Dermis microvascular lymphatic vessel endothelial cell (primary cell): ENCODE measurements at places on chromosomes 12 and 14. TPM values are rescaled to one million over a fixed set of nuclear protein-coding genes. Genes with fewer than 3 reads are reported as not detected.

MYF6 gene
- total RNA-seq = not detected in 2 replicates

DNA sequence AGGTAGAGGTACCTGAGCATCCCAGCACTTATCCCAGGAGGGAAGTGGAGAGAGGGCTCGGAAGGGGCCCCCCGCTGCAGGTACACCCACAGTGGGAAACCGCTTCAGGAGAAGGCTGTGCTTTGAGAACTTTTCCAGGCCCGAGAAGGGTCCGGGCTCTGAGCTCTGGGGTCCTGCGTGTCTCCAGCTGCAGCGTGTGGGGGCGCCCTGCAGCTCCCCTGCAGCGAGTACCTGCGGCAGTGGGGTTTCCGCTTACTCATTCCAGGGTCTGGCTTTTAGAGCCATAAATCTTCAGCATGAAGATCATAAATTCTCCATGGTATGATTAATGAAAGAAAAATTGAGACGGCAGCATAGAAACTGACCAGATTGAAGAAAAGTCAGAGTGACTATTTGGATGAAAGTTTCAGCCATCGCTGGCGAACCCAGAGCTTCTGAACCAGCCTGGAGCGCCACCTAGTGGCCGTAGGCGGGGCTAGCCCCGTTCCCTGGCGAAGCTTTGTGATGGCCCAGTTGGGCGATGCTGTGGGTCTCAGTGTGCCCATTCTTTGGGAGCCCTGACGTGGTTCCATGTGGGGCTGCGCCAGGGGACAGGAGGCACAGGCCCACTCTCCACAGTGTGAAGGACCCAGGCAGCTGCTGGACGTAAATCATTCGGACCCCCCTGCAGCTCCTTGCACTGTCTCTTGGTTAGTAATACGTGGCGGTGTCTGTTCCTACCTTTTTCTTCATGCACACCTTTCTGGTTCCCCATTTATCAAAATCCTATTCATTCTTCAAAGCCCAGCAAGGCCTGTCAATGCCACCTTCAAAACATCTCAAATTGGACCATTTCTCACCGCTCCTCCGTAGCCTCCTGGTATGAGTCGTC, 198.2 kb downstream of the TSPAN9 start:
- DNase-seq = peak; percentile 69

DNA sequence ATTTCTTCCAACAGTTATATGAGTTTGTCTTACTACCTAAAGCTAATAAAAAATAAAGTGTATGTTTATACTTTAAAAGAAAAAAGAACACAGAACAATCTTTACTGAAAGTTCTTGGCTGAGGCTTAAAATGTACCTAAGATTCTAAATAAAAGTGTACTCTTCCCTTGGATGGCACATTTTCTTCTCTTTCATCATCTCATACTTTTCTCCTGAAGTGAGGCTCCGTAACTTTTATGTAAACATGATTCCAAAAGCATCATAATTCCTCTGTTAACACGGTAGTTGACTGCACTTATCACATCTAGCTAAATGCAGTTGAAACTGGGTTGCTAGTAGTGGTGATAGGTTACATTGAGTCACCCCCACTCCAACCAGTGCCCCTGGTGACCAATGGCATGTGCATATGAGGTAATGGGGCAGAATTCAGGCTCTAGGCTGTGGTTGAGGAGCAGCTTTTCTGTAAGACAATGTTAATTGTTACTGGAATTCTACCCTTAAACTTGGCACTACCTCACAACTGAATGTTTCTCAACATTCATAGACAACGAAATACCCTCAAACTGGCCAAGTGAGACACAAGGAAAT, 38.4 kb downstream of the WASHC3 start:
- no peak for DNase-seq

DNA sequence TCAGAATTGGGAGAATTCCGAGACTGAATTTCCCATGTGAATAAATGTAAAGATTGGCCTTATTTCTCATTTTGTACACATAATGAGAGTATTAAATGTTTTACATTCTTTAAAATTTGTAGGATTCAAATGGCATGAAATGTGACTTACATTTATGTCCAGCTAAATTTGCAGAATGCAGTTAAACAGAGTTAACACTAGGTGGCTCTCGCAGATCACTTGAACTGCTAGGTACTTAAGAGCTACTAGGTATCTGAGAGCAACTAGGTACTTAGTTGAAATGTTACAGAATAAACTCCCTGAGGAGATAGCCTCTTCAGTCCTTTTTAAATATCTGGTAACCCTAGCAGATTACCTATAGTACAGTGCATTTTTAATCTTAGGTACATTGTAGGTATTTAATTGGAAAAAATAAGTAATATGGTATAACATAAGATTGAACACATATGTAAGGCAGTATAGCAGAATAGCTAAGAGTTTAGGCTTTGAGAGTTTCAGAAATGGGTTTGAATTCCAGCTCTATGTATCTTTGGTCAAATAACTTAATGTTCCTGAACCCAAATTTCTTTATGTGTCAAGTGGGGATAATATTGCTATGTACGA, 73.8 kb downstream of the KIAA0586 start:
- DNase-seq = peak; percentile 70

- DNase-seq = no peak
Observed at GRCh38 chr14:98280436-98280835, 991.6 kb downstream of the BCL11B start.
